ENCODE measurements at places on chromosomes 5 and 9.

- DNase-seq, result no peak
Measured at GRCh38 chr5:84382363-84383295, 2.1 kb downstream of the EDIL3 start.

DNA sequence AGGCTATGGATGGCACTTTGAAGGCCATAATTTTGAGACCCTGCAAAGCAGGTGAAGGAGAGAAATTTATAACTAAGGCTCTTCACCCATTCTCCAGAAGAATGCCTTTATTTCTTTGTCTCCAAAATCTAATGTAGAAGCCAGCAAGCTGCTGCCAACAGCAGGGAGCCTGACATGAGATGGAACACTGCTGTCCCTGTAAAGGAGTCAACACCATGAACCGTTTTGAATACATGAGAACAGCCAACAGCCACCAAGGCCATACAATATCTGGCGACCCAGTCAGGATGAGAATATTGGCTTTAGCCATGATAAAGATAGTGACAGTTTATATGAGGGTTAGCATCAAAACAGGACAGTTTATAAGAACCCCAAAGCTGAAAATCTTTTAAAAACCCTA lies 121.2 kb upstream of the LIFR start:
- DNase-seq, result no peak

DNA sequence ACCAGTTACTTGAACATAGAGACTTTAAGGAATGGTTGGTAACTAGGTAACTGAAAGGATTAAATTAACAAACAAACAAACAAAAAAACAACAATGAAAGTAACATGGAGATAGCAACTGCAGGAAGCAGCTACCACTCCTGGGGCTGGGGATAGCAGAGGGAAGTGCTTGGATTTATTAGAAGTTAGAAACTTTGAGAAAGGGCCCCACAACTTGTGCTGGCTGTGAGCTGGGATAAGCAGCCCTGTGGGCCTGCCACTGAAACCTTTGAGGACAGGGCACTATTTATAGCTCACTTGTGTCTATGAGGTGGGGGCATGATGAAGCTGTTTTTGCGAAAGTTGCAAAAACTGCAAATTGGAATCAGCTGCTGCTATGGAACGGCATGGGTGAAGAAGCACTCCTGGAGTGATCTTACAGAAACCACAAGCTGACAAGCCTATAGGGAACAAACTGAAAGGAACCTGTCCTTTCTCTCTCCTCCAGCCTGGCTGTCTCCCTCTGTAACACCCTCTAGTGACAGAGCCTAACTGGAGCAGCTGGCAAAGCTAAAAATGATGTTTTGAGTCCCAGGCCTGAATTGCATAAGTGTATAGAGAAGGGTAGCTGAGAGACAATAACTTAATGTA lies 91.4 kb upstream of the RANBP6 start:
- DNase-seq, result no peak

DNA sequence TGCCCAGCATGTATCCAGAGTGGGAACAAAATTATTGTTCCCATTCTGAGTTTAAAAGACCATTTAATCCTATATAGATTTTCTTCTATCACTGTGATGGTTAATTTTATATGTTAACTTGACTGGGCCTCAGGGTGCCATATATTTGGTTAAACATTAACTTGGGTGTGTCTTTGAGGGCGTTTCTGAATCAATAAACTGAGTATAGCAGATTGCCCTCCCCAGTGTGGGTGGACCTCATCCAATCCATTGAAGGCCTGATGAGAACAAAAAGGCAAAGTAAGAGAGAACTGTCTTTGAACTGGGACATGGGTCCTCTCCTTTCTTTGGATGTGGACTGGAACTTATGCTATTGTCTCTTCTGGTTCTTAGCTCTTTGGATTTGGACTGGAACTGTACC lies 17.3 kb downstream of the RIOK2 start:
- no peak for DNase-seq

GRCh38 chr9:130918826-130919558 lies 20.1 kb downstream of the FIBCD1 start:
- no peak for DNase-seq

DNA sequence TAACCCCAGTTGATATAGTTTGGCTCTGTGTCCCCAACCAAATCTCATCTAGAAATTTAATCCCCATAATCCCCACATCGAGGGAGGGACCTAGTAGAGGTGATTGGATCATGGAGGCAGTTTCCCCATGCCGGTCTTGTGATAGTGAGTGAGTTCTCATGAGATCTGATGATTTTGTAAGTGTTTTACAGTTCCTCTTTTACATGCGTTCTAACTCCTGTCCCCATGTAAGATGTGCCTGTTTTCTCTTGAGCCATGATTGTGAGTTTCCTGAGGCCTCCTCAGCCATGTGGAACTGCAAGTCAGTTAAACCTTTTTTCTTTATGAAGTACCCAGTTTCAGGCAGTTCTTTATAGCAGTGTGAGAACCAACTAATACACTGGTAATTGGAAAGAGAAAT lies 73.6 kb downstream of the CDH12 start:
- DNase-seq, result no peak

DNA sequence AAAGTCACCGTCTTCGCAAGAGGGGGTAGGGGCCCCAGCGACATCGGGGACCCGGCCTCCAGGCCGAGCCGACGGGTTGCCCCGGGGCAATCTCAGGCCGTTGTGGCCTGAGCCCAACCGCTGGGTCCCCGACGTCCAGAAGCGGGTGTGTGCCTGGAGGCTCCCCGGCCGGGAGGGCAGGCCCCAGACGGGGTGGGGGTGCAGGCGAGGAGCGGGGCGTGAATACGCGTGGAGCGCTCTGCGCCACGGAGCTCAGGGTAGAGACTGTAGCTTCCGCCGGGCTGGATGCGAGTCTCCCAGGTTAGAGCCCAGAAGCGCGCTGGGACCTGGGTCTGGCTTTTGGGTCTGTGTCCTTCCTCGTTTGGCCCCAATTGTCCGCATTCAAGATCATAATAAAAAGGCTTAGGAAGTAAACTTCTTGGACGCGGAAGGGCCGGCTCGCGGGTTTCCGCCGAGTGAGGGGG lies 3.5 kb downstream of the BARX1 start:
- no peak for DNase-seq

Data from CD4-positive, CD25-positive, alpha-beta regulatory T cell (primary cell).